Aorta (tissue), 5 donors: ENCODE measurements at places on chromosomes 4 and X. TPM values are rescaled to one million over a fixed set of nuclear protein-coding genes. Genes with fewer than 3 reads are reported as not detected.

DNA sequence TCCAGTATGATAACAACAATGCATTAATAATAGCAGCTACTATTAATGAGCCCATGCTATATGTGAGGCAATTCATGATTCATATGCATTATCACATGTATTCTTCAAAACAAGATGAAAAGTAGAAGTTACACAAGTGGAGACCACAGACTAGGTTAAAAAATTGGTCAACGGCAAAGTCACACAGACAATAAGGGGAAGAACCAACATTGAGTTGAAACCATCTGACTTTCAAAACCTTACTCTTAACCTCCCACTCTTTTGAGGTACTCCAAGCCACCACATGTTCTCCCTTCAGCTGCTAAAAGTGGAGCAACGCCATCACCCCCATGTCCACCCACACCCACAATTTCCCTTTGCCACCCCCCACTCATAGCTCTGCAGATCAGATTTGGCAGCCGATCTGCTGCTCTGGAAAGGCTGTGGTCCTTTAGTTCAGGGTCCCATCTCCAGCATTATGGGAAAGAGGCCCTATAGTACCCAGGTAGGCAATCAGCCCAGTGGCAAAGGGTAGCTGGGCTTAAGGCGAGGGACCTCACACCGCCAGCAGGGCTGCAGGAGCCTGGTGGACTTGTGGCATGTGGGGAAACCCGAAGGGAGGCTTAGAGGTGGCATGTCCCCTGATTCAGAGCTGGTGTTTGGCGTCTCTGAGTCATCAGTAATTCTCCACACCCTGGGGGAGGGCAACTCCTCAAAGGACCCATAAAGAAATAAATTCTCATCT is 33.5 kb upstream of the CYBB start:
- no peaks in the 10 kb centered on the region for H3K4me1 ChIP-seq
- no peak overlapping the region for H3K27ac ChIP-seq
- H3K4me3 ChIP-seq: no peak overlapping the region
- DNase-seq: no peak
- H3K36me3 ChIP-seq: no peaks in the 10 kb centered on the region
- no peaks in the 10 kb centered on the region for H3K27me3 ChIP-seq

- DNase-seq: no peak
- no peaks in the 10 kb centered on the region for H3K4me1 ChIP-seq
- H3K4me3 ChIP-seq: no peak overlapping the region
- no peak overlapping the region for H3K27ac ChIP-seq
- H3K36me3 ChIP-seq: no peaks in the 10 kb centered on the region
- H3K27me3 ChIP-seq: no peaks in the 10 kb centered on the region
Observed at GRCh38 chrX:70087857-70088630, 25.8 kb downstream of the OTUD6A start.

GRCh38 chr4:121408-122084 is 2.8 kb upstream of the ZNF718 start:
- no peak for DNase-seq
- no peak overlapping the region for H3K4me3 ChIP-seq
- H3K36me3 ChIP-seq: no peaks in the 10 kb centered on the region
- H3K4me1 ChIP-seq: no peaks in the 10 kb centered on the region

DNA sequence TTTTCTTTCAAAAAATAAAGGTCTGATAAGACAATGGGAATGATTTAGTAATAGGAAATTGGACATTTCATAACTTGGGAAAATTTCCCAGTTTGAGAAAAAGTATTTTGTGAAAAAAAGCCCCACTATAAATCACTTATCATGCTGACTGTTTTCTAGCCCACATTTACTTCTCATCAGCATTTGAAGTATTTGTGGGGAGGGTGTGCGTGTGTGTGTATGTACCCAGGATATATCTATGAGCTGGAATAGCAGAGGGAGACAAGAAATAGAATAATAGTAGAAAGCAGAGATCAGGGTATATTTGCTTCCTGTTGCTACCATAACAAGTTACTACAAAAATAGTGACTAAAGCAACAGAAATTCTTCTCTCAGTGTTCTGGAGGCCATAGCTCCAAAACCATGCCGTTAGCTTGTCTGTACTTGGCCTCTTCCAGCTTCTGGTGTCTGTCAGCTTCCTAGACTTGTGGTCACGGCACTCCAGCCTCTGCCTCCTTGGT is 139.8 kb downstream of the PTTG2 start:
- H3K27ac ChIP-seq: no peak overlapping the region
- no peak for DNase-seq
- H3K4me1 ChIP-seq: peaks cover 6% of the 10 kb centered on the region
- no peak overlapping the region for H3K4me3 ChIP-seq

- no peaks in the 10 kb centered on the region for H3K4me1 ChIP-seq
- H3K4me3 ChIP-seq: no peak overlapping the region
- no peak overlapping the region for H3K27ac ChIP-seq
- H3K36me3 ChIP-seq: no peaks in the 10 kb centered on the region
- DNase-seq: no peak
Observed at GRCh38 chrX:13195340-13195739, 124.5 kb downstream of the ATXN3L start.

- H3K27me3 ChIP-seq: no peaks in the 10 kb centered on the region
- H3K36me3 ChIP-seq: no peaks in the 10 kb centered on the region
- H3K27ac ChIP-seq: peak overlapping the region; percentile 78
- peaks cover 11% of the 10 kb centered on the region for H3K4me1 ChIP-seq
Observed at GRCh38 chr4:113469926-113470325, 291.6 kb downstream of the CAMK2D start.

- H3K4me1 ChIP-seq: no peaks in the 10 kb centered on the region
- H3K36me3 ChIP-seq: no peaks in the 10 kb centered on the region
- peak; percentile 24 for DNase-seq
- H3K4me3 ChIP-seq: no peak overlapping the region
- H3K27me3 ChIP-seq: no peaks in the 10 kb centered on the region
- no peak overlapping the region for H3K27ac ChIP-seq
Observed at GRCh38 chrX:105646592-105647372, 175.6 kb upstream of the NRK start.

- no peak for DNase-seq
- no peak overlapping the region for H3K4me3 ChIP-seq
- no peaks in the 10 kb centered on the region for H3K27me3 ChIP-seq
- H3K36me3 ChIP-seq: no peaks in the 10 kb centered on the region
- no peaks in the 10 kb centered on the region for H3K4me1 ChIP-seq
- no peak overlapping the region for H3K27ac ChIP-seq
Observed at GRCh38 chr4:83772685-83773084, 236.8 kb downstream of the GPAT3 start.

DNA sequence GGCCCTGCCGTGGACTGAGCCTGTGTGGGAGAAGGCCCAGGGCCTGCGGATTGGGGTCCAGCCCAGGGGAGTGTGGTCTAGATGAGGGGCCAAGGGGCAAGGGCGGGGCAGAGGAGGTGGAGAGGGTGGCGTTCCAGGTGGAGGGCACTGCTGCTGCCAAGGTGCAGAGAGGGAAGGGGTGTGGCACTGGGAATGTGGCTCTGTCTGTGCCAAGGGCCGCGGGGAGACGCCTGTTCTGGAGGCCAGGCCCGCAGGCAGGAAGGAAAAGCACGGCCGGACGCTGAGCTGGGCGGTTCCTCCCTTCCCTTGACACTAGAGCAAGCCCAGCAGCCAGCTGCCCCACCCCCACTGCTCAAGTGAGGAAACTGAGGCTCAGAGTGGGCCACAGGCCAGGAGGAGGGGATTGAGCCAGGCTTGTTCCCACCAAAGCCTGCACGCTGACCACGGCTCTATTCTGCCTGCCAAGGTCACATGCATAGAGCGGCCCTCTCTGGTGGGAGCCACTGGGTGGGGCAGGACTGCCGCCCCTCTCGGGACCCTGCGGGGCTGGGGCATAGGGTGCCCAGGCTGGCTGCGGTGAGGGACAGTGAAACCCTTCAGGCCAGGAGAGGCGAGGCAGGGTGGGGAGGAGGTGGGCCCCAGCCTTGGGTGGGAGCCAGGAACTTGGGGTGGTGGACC is 13.0 kb downstream of the SH3BP2 start:
- H3K4me3 ChIP-seq: no peak overlapping the region
- H3K4me1 ChIP-seq: no peaks in the 10 kb centered on the region
- H3K27me3 ChIP-seq: no peaks in the 10 kb centered on the region
- DNase-seq: peak; percentile 73
- H3K36me3 ChIP-seq: no peaks in the 10 kb centered on the region

DNA sequence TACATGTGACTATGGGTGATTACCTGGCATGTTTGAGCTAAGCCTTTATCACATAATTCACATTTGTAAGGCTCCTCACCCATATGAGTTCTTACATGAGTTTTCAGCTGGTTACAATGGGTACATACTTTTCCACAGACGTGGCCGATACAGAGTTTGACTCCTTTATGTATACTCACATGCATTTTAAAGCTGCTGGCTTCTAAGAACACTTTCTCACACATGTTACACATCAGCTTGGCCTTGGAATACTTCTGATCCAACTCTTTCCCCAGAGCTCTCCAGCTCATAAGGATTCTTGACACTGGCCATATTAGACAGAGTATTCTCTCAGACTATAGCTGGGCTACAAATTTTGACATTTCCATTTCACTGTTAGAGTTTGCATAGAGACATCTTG is 66.3 kb downstream of the TAB3 start:
- DNase-seq: no peak
- no peaks in the 10 kb centered on the region for H3K27me3 ChIP-seq
- H3K4me3 ChIP-seq: no peak overlapping the region
- H3K4me1 ChIP-seq: no peaks in the 10 kb centered on the region
- no peak overlapping the region for H3K27ac ChIP-seq
- no peaks in the 10 kb centered on the region for H3K36me3 ChIP-seq

- no peak overlapping the region for H3K4me3 ChIP-seq
- no peaks in the 10 kb centered on the region for H3K4me1 ChIP-seq
- peaks cover 4% of the 10 kb centered on the region for H3K36me3 ChIP-seq
- DNase-seq: no peak
- H3K27ac ChIP-seq: no peak overlapping the region
Observed at GRCh38 chr4:39542611-39543012, 15.4 kb upstream of the UGDH start.

DNA sequence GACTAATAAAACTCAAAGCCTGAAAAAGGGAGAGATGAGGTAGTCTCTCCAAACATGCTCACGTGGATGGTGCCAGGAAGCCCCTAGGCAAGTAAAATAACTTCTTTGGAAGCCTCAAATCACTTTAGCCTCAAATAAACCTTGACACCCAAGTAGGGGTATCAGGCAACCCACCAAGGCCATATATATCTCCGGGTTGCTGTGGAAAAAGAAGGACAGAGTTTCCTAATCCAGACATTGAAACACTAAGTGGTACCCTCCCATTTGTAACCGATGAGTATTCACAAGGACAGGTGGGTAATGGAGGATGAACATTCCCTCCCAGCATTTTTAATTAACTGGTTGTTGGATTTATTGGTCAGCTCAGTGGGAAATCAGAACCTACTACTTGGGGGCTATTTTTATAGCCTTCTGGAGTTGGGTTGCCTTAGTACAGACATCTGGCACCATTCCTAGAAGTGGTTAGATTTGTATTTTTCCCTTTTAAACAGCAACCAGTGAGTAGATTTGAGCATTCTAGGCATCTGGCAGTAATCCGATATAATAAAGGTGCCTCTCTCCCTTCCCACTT is 87.7 kb downstream of the GPC3 start:
- DNase-seq: no peak
- no peaks in the 10 kb centered on the region for H3K27me3 ChIP-seq
- no peaks in the 10 kb centered on the region for H3K36me3 ChIP-seq
- no peaks in the 10 kb centered on the region for H3K4me1 ChIP-seq
- no peak overlapping the region for H3K27ac ChIP-seq

DNA sequence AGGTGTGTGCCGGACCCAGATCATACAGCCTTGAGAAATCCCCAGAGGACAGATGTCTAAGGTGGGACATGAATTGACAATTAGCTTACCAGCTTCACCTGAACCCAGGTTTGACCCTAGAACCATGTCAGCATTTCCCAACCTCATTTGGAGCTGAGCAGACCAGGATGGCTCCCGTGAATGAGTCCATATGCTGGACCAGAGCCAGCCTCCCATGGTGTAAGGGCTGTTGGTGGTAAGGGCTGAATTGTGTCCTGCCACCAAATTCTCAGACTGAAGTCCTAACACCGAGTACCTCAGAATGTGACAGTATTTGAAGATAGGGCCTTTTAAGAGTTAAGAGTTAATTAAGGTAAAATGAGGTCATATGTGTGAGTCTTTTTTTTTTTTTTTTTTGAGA is 88.3 kb downstream of the SLC34A2 start:
- H3K4me3 ChIP-seq: no peak overlapping the region
- no peak for DNase-seq
- no peaks in the 10 kb centered on the region for H3K27me3 ChIP-seq

DNA sequence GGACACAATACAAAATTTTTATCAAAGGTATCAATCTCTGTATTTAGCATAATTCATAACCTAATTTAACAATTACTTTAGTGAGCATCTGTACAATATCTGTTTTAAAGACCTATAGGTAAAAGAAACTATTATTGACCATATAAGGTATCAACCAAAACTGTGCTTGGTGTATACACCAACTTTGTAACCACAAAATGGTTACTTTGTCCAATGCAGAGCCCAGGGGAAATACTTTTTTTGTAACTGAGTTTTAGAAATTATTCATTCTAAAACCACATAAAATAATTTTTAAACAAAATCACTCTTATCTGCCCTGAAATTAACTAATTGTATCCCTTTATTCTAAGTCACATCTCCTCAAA is 5.0 kb downstream of the CXXC4 start:
- no peak overlapping the region for H3K27ac ChIP-seq
- no peaks in the 10 kb centered on the region for H3K36me3 ChIP-seq
- no peak for DNase-seq
- H3K27me3 ChIP-seq: no peaks in the 10 kb centered on the region
- H3K4me3 ChIP-seq: no peak overlapping the region

GRCh38 chr4:128295255-128295654 is 7.6 kb upstream of the PGRMC2 start:
- no peaks in the 10 kb centered on the region for H3K36me3 ChIP-seq
- H3K27me3 ChIP-seq: no peaks in the 10 kb centered on the region
- H3K4me1 ChIP-seq: no peaks in the 10 kb centered on the region
- H3K4me3 ChIP-seq: no peak overlapping the region
- DNase-seq: no peak

GRCh38 chrX:124594017-124594651 is 247.8 kb downstream of the SH2D1A start:
- no peak overlapping the region for H3K4me3 ChIP-seq
- DNase-seq: no peak

- no peak overlapping the region for H3K27ac ChIP-seq
- no peak for DNase-seq
- no peak overlapping the region for H3K4me3 ChIP-seq
- H3K4me1 ChIP-seq: no peaks in the 10 kb centered on the region
- no peaks in the 10 kb centered on the region for H3K27me3 ChIP-seq
Observed at GRCh38 chr4:3276986-3277385, 15.8 kb upstream of the RGS12 start.

CNKSR2 gene
- total RNA-seq: 5.4 TPM

FAM114A1 gene
- 104 TPM for total RNA-seq

TEX13D gene
- total RNA-seq: not detected

TASL gene
- total RNA-seq: 3.2 TPM

SUPT20HL2 gene
- total RNA-seq: not detected

TXK gene
- 2.3 TPM for total RNA-seq

PCSK1N gene
- 0.45 TPM for total RNA-seq

TECRL gene
- not detected for total RNA-seq

SPANXN4 gene
- not detected for total RNA-seq

KCTD8 gene
- total RNA-seq: 0.75 TPM

SOWAHD gene
- total RNA-seq: 0.45 TPM

PFKFB1 gene
- 0.30 TPM for total RNA-seq

RAB40AL gene
- 2.9 TPM for total RNA-seq

FAM241A gene
- total RNA-seq: 7.1 TPM
